Smooth muscle cell of bladder (primary cell): ENCODE measurements at places on chromosomes 7 and 10. TPM values are rescaled to one million over a fixed set of nuclear protein-coding genes. Genes with fewer than 3 reads are reported as not detected.

TRIM74 gene
- total RNA-seq = 0.09 TPM in 1 of 2 replicates, not detected in the other

COL17A1 gene
- total RNA-seq = 0.43 and 0.74 TPM in 2 replicates

C7orf57 gene
- not detected in 2 replicates for total RNA-seq

TSPAN33 gene
- total RNA-seq = 0.65 and 1.3 TPM in 2 replicates

RHOBTB1 gene
- total RNA-seq = 34.4 and 45.8 TPM in 2 replicates

WNT2 gene
- 1.4 and 4.5 TPM in 2 replicates for total RNA-seq

NAT16 gene
- total RNA-seq = not detected in 2 replicates

CPA1 gene
- total RNA-seq = 0.09 and 0.28 TPM in 2 replicates

PLXDC2 gene
- total RNA-seq = 20.9 and 33.3 TPM in 2 replicates

LIPK gene
- total RNA-seq = not detected in 2 replicates

AKR1E2 gene
- 6.5 and 13.9 TPM in 2 replicates for total RNA-seq

ASIC3 gene
- 0.14 and 0.37 TPM in 2 replicates for total RNA-seq

ETV1 gene
- total RNA-seq = 7.4 and 9.2 TPM in 2 replicates

GPC2 gene
- total RNA-seq = 0.85 and 1.1 TPM in 2 replicates

TMEM196 gene
- total RNA-seq = not detected in 2 replicates

NOC3L gene
- 19.3 and 26.3 TPM in 2 replicates for total RNA-seq

NME8 gene
- total RNA-seq = not detected in 2 replicates

LIPN gene
- total RNA-seq = not detected in 2 replicates

SKIDA1 gene
- 0.28 TPM in 2 replicates for total RNA-seq

PDZD7 gene
- 0.28 and 1.1 TPM in 2 replicates for total RNA-seq

AHCYL2 gene
- 6.3 and 8.1 TPM in 2 replicates for total RNA-seq

PPP1R3C gene
- 146 and 190 TPM in 2 replicates for total RNA-seq

GNAI1 gene
- 52.7 and 53.5 TPM in 2 replicates for total RNA-seq

TMEM176B gene
- 3.8 and 156 TPM in 2 replicates for total RNA-seq

NPTX2 gene
- total RNA-seq = 0.57 and 2.7 TPM in 2 replicates

SLC26A5 gene
- total RNA-seq = not detected in 2 replicates

ZNF775 gene
- total RNA-seq = 4.8 and 6.7 TPM in 2 replicates

PTER gene
- 13.8 and 15.3 TPM in 2 replicates for total RNA-seq

OR2A12 gene
- not detected in 2 replicates for total RNA-seq

SMO gene
- total RNA-seq = 30.2 and 33.5 TPM in 2 replicates

HTR5A gene
- total RNA-seq = not detected in 2 replicates

NPFFR1 gene
- under 0.01 TPM in 1 of 2 replicates, not detected in the other for total RNA-seq

OPN4 gene
- total RNA-seq = not detected in 2 replicates

EXOC6 gene
- 14.9 and 19.9 TPM in 2 replicates for total RNA-seq

C10orf90 gene
- total RNA-seq = under 0.01 TPM in 2 replicates

TDRD1 gene
- under 0.01 and 0.83 TPM in 2 replicates for total RNA-seq

ATAD1 gene
- total RNA-seq = 31.0 and 32.0 TPM in 2 replicates

AGAP5 gene
- 2.6 and 4.0 TPM in 2 replicates for total RNA-seq

EDRF1 gene
- 17.4 and 18.3 TPM in 2 replicates for total RNA-seq

MUC12 gene
- 0.57 and 0.92 TPM in 2 replicates for total RNA-seq

NUPR2 gene
- total RNA-seq = not detected in 2 replicates

FAM131B gene
- 1.00 and 1.9 TPM in 2 replicates for total RNA-seq

LGI1 gene
- total RNA-seq = 0.14 TPM in 1 of 2 replicates, not detected in the other

CDH23 gene
- 0.14 and 0.18 TPM in 2 replicates for total RNA-seq

MPP7 gene
- total RNA-seq = 0.18 and 0.28 TPM in 2 replicates

HMX2 gene
- total RNA-seq = not detected in 2 replicates

THSD7A gene
- total RNA-seq = 0.14 and 0.55 TPM in 2 replicates

PAPOLB gene
- 0.09 and 0.14 TPM in 2 replicates for total RNA-seq

ZNF804B gene
- total RNA-seq = not detected in 2 replicates

IDI2 gene
- total RNA-seq = not detected in 2 replicates

ARHGAP12 gene
- total RNA-seq = 36.7 and 42.2 TPM in 2 replicates

SYCE1 gene
- not detected in 2 replicates for total RNA-seq
